ENCODE measurements at places on chromosomes 2 and 18. TPM values are rescaled to one million over a fixed set of nuclear protein-coding genes. Genes with fewer than 3 reads are reported as not detected.

GRCh38 chr2:216936954-216937357 lies 77.1 kb upstream of the TNP1 start:
- no peak for DNase-seq

DNA sequence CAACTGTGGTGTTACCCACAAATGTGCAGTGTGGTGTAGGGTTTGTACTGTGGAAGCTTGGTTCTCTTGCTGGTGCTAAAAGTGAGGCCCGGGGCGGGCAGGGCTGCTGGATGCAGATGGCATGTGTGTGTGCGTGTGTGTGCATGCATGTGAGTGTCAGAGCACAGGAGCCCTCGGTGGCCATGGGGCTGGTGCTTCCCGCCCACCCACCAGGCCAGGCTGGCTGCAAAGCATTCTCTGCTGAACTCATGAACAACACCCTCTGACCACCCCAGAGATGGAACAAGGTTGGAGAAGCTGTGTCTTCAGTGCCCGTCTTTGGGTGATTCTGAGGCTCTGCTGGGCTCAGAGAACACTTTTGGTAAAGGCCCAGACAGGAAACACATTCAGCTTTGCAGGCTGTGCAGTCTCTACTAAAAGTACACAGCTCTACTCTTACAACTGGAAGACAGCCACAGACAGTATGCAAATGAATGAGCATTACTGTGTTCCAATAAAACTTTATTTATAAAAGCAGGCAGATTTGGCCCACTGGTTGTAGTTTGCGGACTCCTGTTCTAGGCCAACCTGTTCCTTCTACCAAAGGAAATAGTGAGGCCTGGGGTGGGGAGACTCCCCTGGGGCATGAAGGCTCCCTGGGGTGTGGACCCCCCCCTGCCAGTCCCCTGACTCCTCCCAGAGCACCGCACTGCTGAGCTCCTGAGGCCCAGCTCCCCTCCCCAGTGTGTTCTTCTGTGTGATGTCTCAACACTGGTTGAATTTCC lies 225.3 kb upstream of the HDAC4 start:
- DNase-seq: no peak

DNA sequence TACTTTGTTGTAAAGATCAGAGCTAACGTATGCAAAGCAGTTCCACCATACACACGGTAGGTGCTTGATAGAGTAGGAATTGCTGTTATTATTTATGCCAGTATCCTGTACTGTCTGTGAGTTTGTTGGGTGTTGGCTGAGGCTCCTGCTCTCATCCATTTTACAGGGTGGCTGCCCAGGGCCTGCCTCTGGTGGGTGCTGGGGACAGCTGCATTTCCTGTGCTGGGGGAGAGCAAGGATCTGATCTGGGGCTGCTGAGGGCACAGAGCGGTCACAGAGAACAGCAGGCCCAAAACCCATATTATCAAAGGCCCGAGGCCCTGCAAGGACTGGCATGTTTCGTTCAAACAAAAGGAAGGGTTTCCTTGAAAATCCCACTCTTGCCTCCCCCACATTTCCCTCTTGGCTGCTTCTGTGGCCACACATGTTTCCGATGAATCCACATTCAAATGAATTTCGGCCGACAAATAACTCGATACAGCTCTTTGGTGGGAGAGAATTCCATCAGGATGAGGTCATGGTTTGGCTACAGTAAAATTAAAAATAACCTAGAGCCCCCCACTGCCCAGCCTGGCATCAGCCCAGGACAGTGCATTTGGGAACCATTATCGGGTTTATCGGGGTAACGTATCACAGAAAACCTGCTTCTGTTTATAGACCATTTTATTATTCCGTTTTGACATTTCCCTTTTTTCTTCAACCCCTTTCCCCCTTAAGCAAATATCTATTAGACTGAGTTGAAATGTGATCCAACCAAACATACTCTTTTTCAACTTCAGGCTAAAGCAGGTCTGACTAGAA lies 143.4 kb downstream of the CYRIA start:
- DNase-seq: no peak

- no peak for DNase-seq
These were observed 93.5 kb downstream of the SLC4A3 start for GRCh38 chr2:219720956-219721355.

- DNase-seq: no peak
These were observed 26.1 kb downstream of the IGFBP2 start for GRCh38 chr2:216659276-216659675.

- DNase-seq: no peak
These were observed 270.1 kb upstream of the STON1 start for GRCh38 chr2:48259811-48260210.

DNA sequence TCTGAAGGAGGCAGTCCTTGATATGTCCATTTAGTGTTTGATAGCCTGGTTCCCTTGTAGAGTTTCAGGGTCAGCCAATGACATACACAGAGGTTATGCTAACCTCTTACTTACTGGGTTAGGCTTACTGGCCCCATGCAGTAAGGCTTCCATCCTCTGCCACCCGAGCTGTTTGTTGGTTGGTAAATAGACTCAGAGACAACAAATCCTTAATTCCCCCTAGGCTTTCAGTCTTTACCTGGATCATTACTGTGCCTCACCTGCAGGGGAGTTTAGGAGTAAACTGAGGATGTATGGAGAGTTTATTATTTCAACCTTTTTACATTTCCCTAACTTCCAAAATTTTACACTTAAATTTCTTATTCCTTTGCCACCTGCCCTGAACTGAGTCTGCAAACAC lies 452.7 kb upstream of the HNMT start:
- DNase-seq: no peak

DNA sequence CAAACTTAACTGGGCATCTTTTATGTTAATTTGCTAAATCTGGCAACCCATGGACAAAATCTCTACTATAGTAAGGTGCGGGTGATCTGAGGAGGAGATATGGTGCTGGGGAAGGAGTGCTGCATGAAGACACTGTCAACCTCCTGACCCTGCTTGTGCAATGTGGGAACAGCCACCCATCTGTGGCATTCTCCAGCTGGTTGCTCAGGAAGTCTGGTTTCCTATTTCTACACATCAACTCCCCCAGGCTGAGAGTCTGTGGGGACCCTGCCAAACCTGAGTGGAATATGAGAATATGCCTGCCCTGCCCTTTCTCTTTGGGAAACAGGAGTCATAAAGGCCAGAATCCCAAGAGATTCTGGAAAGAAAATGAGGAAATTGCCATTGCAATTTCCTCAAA lies 60.1 kb upstream of the PAX3 start:
- no peak for DNase-seq

GRCh38 chr2:164868563-164869419 lies 27.2 kb upstream of the COBLL1 start:
- DNase-seq: no peak

DNA sequence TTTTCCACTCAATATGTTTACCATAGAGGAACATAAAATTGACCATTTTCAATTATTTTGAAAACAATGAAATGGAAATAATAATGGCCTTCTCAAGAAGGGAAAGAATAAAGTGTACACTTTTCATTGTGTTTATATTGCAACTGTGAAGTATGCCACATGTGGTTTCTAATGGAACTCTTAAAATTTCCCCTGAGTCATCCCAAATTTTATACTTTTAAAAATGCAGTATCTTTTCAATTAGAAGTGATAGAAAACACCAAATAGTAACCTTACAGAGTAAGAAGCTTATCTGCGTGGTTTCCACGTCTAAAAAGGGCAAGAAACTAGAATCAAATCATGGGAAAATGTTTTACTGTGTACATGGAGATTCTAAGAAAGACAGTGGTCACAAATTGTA lies 70.0 kb downstream of the SCG2 start:
- DNase-seq: no peak

GRCh38 chr2:36163520-36164254 lies 191.9 kb upstream of the CRIM1 start:
- no peak for DNase-seq

GRCh38 chr2:38407111-38407682 lies 30.1 kb upstream of the ATL2 start:
- no peak for DNase-seq

DNA sequence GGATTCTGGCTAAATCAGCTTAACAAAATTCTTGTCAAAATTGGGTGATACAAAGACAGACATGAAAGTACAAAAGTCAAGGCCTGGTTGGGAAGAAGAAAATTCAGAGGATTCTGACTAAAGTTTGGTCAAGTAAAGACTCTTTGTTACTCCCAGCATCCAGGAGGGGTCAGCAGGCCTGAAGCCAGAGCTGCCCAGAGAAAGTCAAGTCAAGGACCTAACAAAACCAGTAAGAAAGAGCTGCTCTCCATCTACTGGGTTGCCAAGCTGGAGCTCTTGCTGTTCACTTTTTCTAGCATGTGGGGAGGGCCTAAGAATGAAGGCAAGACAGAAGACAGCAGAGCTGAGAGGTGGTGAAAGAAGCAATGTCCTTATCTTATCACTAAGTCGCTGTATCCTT lies 143.3 kb downstream of the C1D start:
- no peak for DNase-seq

- no peak for DNase-seq
These were observed 2.1 kb downstream of the RRM2 start for GRCh38 chr2:10124538-10125045.

DNA sequence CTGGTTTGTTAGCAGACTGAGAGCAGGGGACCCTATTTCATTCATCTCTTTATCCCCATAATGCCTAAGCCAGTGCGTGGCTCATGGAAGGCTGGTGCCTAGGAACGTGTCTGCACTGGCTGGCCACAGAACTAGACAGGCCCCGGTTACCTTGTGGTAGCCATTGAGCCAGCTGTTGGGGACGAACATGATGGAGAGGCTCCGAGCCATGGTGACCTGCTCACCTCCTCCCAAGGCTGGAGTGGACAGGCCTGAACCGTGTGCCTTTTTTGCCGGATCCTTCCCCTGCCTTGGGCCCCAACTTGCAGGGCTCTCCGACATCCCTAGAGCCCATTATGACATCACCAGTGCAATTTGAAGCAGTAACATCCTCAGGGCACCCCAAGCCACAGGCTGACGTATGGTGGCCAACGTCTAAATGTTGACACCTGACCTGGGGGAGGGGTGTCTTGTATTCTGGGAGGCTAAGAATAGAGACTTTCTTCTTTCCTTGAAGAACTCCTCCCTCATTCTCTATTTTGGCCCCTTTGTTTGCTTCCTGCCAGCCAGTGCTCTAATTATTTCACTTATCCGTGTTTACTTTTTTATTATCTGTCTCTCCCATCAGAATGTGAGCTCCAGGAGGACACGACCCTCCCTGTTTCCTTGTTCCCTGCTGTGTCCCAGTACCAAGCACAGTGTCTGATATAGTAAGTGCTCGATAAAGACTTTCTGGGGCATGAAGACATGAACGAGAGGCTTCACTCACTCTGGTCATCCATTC lies 12.2 kb upstream of the DNPEP start:
- DNase-seq: no peak

DNA sequence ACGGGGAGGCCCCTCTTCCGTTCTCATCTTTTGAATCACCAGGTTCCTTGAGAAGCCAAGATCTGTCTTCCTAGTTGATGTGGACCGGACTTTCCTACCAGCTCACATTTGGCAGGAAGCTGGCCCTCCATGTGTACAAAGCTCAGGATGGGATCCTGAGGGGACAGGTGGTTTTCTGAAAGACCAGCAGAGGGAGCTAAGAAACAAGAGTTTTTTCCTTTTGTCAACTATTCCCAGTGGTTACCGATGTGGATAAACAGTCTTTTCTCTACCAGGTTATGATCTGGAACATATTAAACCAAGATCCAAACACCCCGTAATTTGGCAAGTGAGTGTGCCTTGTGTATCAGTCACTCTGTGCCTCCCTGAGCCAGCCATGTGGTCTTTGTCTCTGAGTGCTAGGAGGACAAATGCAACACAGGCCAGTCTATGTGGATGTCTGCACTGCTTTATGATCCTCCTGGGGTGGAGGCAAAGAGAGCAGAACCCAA lies 25.1 kb upstream of the ARHGAP25 start:
- no peak for DNase-seq

DNA sequence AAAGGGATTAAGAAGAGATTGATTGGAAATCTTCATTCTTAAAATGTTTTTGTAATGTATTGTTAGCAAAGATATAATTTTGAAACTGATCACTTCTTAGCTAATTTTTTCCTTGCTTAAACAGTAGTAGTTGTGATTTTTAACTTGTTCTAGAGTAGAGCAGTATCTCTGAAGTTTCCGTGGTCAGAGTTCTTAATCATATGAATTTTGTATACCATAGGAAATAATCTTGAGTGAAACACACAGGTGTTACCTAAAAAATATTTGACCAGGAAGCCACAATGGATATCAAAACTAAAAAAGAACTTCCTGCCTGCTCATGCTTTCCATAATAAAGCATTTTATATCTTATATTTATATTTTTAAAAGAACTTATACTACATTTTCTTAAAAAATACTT lies 907.1 kb downstream of the ERBB4 start:
- DNase-seq: no peak

- no peak for DNase-seq
These were observed 131.7 kb upstream of the CDH20 start for GRCh38 chr18:61201511-61201910.

DNA sequence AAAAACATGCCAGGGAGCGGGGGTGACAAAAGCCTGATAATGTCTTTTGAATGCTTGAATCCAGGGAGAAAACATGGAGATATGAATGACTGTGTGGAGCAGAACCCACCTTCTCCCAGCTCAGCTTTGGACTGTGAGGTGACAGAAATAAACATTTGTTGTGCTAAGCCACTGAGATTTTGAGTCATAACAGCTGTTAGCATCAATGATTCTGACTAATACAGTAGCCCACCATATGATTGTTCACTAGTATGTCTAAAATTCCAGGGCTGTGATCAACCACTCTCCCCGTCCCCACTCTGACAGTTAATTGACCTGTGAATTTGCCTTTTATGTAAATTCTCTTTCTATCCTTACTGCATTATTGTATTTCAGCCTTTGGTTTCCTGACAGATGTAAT lies 69.1 kb downstream of the PDK1 start:
- DNase-seq: no peak

DNA sequence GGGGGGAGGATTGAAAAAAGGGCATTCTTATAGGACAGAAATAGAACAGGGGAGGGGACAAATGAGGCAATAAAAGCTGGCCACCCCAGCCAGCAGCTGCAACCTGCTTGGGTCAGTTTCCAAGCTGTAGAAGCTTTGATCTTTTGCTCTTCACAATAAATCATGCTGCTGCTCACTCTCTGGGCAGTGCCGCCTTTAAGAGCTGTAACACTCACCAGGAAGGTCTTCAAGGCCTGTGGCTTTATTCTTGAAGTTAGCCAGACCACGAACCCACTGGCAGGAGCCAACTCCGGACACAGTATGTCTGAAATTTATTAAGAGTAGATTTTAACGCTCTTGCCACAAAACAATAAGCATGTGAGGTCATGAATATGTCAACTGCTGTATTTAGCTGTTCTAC lies 649.9 kb upstream of the RAB6C start:
- no peak for DNase-seq

- DNase-seq: no peak
These were observed 160.0 kb downstream of the OSR1 start for GRCh38 chr2:19198381-19198780.

Gene OSBPL6
- total RNA-seq: 8.3 TPM

Gene ACSL3
- 100 TPM for total RNA-seq

Gene PDCD1
- 0.30 TPM for total RNA-seq

Gene TXNDC9
- total RNA-seq: 24.1 TPM

Gene MYOM1
- 0.53 TPM for total RNA-seq

Gene TSPYL6
- total RNA-seq: not detected

Gene FHOD3
- 4.8 TPM for total RNA-seq

Measured in WTC11 (cell line).